NCI-H187 treated with DMSO at 0.1 percent for 48 hours (cell line): ENCODE measurements at places on chromosomes 4 and X.

GRCh38 chr4:91887926-91888325, 415.8 kb upstream of the GRID2 start:
- no peak for DNase-seq

DNA sequence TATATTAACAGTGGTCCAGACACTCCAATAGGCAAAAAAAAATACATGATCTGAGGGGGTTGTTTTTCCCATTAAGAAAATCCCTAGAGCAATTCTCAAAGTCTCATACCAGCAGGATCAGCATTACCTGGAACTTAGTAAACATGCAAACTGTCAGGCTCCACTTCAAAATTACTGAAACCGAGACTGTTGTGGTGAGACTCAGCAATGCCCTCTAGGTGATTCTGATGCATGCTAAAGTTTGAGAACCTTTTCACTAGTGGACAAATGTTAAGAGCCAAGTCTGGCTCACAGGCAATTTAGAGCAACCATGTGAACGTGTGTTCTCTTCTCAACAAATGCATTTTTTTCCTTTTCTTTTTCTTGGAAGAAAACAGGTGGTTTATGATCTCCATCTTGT, 30.2 kb downstream of the NEK1 start:
- DNase-seq: no peak

DNA sequence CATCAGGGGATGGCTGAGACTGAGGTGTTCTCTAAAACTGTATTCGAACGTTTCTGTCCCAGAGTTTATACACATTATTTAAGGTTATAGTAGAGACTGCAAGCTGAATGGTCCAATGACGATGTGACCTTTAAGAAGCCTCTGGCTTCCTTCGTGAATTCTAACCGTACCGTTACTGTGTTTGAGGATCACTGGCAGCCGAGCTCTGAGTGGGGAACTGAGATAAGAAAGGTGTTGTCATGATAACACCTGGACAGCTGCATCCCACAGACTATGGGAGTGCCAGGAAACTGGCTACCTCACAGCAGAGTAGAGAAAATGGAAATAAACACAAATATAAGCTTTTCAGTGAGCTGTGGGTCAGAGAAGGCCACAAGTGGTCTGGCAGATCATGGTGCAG, 59.0 kb downstream of the HMGB2 start:
- DNase-seq: no peak

- DNase-seq: no peak
These were observed 27.3 kb downstream of the PRDX4 start for GRCh38 chrX:23694606-23695005.

GRCh38 chr4:83150653-83151330, 36.3 kb upstream of the PLAC8 start:
- DNase-seq: no peak

- DNase-seq: no peak
These were observed 5.0 kb upstream of the ABLIM2 start for GRCh38 chr4:8163436-8164193.

GRCh38 chr4:88060431-88060830, 53.0 kb downstream of the PKD2 start:
- no peak for DNase-seq

DNA sequence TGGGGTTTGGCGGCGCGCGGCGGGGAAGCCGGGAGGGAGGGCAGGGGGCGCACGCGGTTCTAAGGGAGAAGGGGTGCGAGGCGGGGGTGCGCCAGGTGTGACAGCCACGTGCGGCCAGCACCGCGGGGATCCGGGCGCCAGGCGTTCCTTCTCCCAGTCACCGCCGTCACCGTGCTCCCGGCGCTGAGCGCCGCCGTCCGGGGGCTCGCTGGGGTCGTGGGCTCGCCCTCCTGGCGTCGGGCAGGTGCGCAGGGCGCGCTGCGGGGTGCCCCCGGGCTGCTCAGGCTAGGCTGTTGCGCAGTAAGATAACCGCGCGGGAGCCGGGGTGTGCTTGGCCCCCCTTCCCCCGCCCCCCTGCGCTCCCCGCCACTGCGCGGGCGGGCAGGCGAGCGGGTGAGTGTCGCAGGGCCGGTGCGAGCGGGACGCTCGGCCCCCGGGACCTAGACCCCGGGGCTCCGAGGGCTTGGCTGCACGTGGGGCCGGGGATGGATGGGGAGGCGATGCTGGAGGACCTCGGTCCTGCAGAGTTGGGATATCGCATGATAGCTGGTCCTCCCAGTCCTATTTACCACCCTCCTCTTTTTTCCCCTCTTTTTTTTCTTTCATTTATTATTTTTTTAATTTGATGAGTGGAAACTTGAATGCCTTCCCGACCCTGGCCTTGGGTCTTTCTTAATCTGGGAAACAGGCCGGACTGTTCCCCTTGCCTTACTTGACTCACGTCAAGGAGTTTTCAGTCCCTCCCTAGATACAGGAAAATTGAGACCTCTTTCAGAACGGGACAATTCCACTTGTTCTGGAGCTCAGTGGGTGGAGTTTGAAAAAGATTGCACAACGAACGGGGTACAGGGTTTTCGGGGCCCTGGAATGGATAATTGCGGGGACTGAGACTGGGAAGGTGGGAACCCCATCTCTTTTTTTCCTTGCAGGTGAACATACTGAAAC, 797 bp downstream of the TXLNG start:
- no peak for DNase-seq

DNA sequence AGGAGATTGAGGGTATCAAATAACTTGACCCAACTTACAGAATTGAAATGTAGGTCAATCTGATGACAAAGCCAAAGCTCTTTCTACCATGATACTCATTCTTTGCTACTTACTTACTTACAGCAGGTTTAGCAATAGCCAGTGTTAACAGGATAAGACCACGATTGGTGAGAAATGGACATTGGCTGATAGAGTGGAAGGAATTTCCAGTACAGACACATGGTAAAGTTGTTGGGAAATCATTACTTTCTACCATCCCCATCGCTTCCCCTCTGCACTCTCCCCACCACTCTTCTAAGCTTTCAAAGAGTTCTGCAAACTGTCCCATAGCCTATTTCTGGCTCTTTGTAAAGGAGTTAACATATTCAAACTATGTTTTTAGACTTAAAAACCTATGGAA, 119.7 kb downstream of the CHRNA9 start:
- no peak for DNase-seq

DNA sequence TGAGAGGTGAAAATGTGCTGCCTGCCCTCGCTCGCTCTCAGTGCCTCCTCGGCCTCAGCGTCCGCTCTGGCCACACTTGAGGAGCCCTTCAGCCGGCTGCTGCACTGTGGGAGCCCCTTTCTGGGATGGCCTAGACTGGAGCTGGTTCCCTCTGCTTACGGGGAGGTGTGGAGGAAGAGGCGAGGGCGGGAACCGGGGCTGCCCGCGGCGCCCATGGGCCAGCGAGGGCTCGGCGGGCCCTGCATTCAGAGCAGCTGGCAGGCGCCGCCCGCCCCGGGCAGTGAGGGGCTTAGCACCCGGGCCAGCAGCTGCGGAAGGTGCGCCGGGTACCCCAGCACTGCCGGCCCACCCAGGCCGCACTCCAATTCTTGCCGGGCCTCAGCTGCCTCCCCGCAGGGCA, 39.6 kb downstream of the TRIML1 start:
- DNase-seq: no peak

GRCh38 chr4:124684301-124684700, 28.2 kb downstream of the ANKRD50 start:
- DNase-seq: no peak

GRCh38 chr4:184282895-184283654, 65.4 kb upstream of the ENPP6 start:
- no peak for DNase-seq

- DNase-seq: no peak
These were observed 222.6 kb upstream of the PCDH18 start for GRCh38 chr4:137754652-137755471.

DNA sequence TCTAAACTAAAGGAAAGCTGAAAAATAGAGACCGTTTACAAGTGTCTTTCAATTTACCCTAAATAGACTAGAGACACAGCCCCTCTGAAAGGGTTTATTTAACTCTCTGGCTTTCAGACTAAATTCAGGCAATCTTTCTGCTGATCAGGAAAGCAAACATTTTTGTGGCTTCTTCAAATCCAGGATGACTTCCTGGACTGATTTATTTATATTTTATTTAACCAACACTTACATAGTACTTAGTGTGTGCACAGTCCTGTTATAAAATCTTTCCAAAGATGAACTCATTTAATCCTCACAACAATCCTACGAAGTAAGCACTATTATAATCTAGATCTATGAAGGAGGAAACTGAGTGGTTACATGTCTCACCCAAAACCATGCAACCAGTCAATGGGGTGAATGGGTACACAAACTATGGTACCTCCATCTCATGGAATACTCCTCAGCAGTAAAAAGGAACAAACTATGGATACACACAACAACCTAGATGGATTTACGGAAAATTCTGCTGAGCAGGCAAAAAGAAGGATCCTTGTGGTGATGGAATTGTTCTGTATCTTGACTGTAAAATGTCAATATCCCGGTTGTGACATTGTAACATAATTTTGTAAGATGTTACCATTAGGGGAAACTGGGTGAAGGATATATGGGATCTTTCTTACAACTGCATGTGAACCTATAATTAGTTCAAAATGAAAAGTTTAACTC, 64.1 kb upstream of the MAMLD1 start:
- no peak for DNase-seq

DNA sequence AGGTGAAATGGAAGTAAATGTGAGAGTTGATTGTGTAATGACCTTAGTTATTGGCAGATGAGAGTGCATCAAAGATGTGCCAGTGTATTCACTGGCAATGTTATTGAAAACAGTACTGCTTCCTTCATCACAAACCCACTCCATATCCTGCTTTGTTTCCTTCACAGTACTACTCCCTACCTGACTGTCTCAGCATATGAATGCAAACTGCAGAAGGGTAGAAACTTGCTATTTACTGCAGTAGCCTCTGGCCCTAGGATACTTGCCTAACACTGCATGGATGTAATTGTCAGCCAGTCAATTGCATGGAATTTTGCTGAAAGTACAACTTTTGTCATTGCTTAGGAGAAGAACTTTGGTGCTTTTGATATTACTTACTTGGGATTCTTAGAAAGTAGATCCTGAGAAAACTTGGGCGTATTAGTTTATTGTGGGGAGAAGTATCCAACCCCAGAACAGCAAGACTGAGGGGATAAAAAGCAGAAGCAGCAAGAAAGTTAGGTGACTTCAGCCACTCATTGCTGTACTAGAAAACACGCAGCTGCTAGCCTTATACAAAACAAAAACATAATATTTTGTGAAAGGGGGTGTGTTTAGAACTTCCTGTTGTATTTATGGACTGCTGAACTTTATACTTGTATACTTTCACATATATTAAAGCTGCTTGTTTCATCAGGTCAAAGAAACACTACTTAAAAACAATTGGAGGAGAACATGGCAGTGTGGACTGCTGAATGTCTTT, 219.0 kb downstream of the CCNG2 start:
- no peak for DNase-seq

GRCh38 chrX:134948333-134949241, 42.2 kb upstream of the SMIM10 start:
- DNase-seq: no peak

- peak; percentile 72 for DNase-seq
These were observed at the start of gene CENPI for GRCh38 chrX:101097546-101098453. TSS of gene CENPI (plus strand) at chrX:101098204. CDS start at chrX:101101071, 2,867 bp downstream.

DNA sequence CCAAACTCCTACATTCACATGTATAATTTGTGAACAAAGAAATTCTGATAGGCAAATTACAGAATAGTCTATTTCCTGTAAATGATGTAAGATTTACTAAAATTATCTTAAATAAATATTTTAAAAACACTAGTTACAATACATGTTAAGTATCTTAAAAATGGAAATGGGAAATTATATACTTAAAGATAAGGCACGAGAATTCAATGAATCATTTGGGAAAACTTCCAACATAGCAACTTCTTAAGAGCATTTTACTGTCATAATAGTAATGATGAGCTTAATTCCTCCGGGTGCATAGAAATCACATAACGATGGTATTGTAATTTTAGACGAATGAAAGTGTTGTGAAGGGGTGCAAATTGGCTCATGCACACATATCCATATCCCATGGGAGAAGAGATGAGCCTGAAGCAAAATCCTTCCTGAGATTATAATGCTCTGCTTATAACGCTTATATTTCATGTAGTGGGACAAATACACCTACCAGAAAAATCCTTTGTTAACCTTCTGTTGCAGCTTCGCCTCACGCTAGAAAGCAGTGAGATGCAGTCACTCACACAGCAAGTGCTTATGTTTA, 873.5 kb downstream of the PDHA2 start:
- DNase-seq: no peak

- no peak for DNase-seq
These were observed 133.3 kb upstream of the PRPS2 start for GRCh38 chrX:12657881-12658280.

DNA sequence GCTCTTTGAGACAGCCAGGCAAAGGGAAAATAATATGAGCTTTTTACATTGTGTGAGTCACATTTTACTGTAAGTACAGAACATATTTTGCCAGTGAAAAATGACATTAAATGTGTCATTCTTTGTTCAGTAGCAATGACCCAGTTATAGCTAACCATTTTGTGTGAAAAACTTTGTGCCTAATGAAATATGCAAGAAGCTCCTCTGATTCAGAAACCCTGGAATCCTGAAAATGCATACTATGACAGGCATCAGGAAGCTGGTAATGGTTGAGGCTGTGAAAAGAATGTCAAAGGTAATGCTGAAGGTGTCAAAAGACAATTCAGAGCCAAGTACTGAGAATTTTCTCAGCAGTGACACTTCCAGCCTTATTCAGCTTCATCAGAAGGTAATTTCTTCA, 549.5 kb upstream of the SMIM31 start:
- DNase-seq: no peak

DNA sequence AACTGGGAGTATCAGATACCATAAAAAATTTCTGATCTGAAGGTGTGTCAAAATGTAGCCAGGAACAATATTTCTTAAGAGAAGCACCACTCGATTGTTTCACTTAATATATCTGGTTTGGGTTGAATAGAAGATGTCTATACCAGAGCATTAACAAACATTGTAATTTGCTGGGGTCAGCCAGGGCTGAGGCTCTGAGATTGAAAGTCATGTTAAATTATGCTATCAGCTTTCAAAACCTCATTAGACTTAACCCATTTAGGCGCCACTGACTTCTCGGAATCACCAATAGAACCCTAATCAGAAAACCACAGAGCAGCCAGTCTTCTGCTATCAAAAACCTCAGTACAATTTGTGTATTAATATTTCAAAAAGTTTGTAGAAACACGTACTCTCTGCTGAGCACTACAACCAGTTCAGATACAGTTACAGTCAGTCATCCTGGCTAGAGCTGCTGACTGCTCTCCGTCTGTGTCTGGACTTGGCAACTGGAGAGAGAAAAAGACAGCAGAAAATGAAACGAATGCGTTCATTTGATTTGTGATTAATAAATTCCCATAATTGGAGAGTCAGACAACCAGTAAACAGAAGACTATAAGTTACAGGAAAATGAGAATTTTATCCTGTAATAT, 848.6 kb upstream of the PABPC4L start:
- DNase-seq: no peak

DNA sequence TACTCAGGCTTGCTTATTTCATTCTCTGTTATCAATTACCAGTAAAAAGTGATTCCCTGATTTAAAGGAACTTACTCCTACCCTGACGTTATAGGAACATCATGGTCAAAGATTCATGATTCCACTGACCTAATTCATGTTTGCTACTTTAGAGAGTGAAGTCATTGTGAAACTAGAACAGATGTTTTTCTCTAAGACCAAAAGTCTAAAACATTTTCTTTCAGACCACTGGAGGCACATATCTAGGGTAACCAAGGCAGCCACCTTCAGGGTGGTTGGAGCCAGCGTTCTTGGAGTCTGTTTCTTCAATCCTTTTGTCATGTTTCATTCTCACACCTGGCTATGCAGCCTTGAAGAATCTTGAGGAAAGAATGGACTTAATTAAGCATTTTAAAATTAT, 77.8 kb downstream of the GALNTL6 start:
- no peak for DNase-seq

- no peak for DNase-seq
These were observed 46.7 kb upstream of the IL2 start for GRCh38 chr4:122503214-122503613.

- DNase-seq: no peak
These were observed 12.2 kb downstream of the TET2 start for GRCh38 chr4:105158837-105159236.
